Activated CD4-positive, alpha-beta memory T cell treated with anti-CD3 and anti-CD28 coated beads, Interleukin-2, amount 10 ng/mL, durations not matched to agents 7 days and 5 days (primary cell): ENCODE measurements at places on chromosomes 16 and 17.

GRCh38 chr17:27555339-27555738, 75.6 kb upstream of the LGALS9 start:
- H3K4me3 ChIP-seq = no peak overlapping the region
- H3K36me3 ChIP-seq = peaks cover 22% of the 10 kb centered on the region
- H3K27ac ChIP-seq = no peak overlapping the region
- no peak for DNase-seq
- peaks cover 20% of the 10 kb centered on the region for H3K4me1 ChIP-seq
- H3K27me3 ChIP-seq = no peaks in the 10 kb centered on the region

GRCh38 chr16:84459941-84460405, 44.5 kb downstream of the MEAK7 start:
- H3K36me3 ChIP-seq = peaks cover 23% of the 10 kb centered on the region
- no peaks in the 10 kb centered on the region for H3K27me3 ChIP-seq
- DNase-seq = no peak
- no peak overlapping the region for H3K4me3 ChIP-seq

- no peak overlapping the region for H3K4me3 ChIP-seq
- no peaks in the 10 kb centered on the region for H3K4me1 ChIP-seq
- DNase-seq = no peak
Observed at GRCh38 chr17:53319947-53320346, 502.8 kb upstream of the KIF2B start.

DNA sequence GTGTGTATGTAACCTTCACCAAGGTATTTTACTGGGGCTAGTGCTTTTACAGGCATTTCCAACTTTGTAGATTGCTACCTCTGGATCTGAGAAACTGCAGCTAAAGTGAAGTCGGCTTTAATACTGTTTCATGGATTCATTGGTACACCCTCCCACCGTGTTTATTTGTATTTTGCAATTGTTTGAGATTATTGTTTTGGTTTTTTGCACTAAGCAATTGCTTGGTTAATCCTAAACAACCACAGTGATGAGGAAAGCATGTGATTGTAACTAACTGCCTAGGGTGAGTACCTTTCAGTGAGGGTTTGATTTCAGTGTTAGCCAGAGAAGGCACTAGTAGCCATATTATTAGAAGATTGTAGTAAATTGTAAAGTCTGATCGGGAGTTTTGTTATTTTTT, 3.3 kb downstream of the LUC7L3 start:
- H3K4me1 ChIP-seq = peaks cover 51% of the 10 kb centered on the region
- H3K27me3 ChIP-seq = no peaks in the 10 kb centered on the region
- H3K27ac ChIP-seq = no peak overlapping the region
- H3K36me3 ChIP-seq = peaks cover 24% of the 10 kb centered on the region
- DNase-seq = no peak

GRCh38 chr17:17808706-17809432, 27.9 kb downstream of the SREBF1 start:
- H3K4me3 ChIP-seq = no peak overlapping the region
- peaks cover 19% of the 10 kb centered on the region for H3K4me1 ChIP-seq
- no peaks in the 10 kb centered on the region for H3K27me3 ChIP-seq
- DNase-seq = peak; percentile 39

DNA sequence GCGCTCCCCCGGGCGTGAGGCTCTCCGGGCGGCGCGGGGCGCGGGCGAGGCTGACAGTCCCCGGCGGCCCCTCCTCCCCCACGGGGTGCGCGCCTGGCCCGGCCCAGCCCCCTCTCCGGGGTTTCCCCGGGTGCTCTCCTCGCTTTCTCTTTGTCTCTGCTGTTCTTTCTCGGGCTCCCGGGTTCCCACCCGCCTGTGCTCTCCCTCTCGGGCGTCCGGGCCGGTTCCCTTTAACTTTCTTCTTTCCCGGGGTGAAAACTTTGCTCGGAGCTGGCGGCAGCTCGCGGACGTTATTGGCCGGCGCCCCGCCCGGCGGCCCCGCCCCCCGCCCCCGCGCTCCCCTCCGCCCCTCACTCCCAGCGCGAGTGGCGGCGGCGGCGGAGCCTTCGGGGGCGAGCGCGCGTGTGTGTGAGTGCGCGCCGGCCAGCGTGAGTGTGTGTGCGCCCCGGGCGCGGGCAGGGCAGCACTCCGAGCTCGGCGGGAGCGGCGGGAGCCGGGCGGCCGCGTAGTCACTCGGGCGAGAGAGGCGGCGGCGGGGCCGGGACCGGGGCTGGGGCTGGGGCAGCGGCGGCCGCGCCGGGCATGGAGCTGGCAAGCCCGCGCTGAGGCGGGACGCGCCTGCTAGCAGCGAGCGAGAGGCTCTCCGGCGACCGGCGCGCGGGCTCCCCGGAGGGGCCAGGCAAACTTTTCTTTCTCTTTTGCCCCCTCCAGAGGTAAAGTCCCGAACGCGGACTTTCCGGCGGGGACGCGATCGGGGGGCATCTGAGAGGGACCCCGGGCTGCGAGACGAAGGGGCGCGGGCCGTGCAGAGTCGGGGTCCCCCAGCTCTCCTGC, at the start of gene NTN1:
Gene NTN1, plus strand, starts transcription at position 353 of the 834 bp plus-strand sequence. CDS start 864 bp downstream, outside the sequence.
- H3K4me1 ChIP-seq = peaks cover 4% of the 10 kb centered on the region
- H3K4me3 ChIP-seq = peak within 1 kb of the TSS; percentile 69
- H3K27me3 ChIP-seq = peaks cover 56% of the 10 kb centered on the region
- peaks cover 3% of the 10 kb centered on the region for H3K36me3 ChIP-seq

DNA sequence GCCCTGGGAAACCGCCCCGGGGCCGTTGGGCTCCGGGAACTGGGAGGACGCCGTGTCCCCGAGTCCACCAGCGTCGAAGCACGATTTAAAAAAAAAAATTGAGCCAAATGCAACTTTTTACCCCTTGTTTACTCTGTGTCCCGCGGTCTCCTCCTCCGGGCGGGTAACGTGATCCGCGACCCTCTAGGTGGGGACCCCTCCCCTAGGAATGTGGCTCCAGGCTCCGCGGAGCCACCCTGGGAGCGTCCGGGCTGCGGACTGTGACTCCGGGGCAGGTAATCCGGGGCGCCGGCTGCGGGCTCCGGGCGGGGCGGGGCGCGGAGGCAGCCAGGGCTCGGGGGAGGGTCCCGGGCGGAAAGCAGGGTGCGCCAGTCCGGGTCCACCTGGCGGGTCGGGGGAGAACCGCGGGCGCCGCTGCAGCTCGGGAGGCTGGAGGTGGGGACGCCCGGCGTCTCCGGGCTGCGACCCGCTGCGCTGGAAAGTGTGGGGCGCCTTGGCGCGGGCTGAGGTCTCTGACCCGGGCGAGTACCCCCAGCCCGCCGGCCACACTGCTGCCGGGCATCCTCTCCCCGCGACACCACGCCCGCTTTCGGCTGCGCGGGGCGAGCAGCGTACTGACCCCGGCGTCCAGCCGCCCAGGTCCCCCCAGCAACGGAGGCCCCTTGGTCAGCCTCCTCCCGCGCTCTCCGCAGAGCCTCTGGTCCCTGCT, 852 bp upstream of the HELZ start:
- H3K4me3 ChIP-seq = peak overlapping the region; percentile 85
- H3K36me3 ChIP-seq = peaks cover 40% of the 10 kb centered on the region
- H3K27ac ChIP-seq = peak overlapping the region; percentile 97
- H3K4me1 ChIP-seq = peaks cover 52% of the 10 kb centered on the region
- peak; percentile 62 for DNase-seq

GRCh38 chr16:21184834-21185233, 26.4 kb downstream of the LDAF1 start:
- peaks cover 2% of the 10 kb centered on the region for H3K27me3 ChIP-seq
- H3K4me3 ChIP-seq = no peak overlapping the region
- no peak overlapping the region for H3K27ac ChIP-seq
- H3K36me3 ChIP-seq = peaks cover 39% of the 10 kb centered on the region

DNA sequence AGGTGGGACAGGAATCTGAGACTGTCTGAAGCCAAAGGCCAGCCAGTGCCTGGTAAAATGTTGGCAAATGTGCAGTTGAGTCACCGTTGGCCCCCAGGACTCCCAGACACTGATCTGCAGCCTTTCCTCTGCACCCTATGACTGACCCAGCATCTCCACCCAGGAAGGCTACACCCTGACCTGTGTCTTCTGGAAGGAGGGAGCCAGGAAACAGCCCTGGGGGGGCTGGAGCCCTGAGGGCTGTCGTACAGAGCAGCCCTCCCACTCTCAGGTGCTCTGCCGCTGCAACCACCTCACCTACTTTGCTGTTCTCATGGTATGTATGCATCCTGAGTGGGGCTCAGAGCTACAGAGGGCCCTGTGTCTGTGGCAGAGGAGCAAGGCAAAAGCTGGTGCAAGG, 24.0 kb downstream of the ADGRG5 start:
- H3K4me1 ChIP-seq = peaks cover 3% of the 10 kb centered on the region
- DNase-seq = no peak
- H3K27ac ChIP-seq = no peak overlapping the region
- no peak overlapping the region for H3K4me3 ChIP-seq

DNA sequence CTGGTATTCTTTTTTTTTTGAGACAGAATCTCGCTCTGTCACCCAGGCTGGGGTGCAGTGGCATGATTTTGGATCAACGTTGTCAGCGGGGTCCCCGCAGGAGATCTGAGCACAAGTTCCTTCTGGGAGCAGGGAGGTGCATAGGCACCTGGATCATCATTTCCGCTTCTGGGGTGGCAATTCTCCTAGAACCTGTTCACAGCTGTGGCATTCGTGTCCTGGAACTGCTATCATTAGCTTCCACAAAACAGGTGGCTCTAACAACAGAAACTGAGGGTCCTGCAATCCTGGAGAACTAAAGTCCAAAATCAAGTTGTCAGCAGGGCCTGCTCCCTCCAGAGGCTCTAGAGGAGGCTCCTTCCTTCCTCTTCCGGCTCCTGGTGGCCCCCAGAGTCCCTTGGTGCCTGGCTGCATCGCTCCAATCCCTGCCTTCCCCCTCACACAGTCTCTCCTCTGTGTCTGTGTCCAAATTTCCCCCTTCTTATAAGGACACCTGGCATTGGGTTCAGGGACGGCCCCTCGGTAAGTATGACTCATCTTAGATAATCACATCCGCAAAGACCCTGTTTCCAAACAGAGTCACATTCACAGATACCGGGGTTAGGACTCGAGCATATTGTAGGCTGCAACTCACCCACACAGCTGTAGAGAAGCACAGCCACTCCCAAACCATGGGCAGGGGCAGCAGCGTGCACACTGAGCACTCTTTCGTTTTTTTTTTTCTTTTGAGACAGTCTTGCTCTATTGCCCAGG, 43.5 kb upstream of the KLHDC4 start:
- H3K27me3 ChIP-seq = peaks cover 7% of the 10 kb centered on the region
- H3K4me1 ChIP-seq = peaks cover 41% of the 10 kb centered on the region
